ENCODE measurements at places on chromosomes 1 and 21. TPM values are rescaled to one million over a fixed set of nuclear protein-coding genes. Genes with fewer than 3 reads are reported as not detected.

Gene NGF
- total RNA-seq = not detected

Gene AGL
- total RNA-seq = 8.0 TPM

- H3K27me3 ChIP-seq = no peaks in the 10 kb centered on the region
- H3K27ac ChIP-seq = no peak overlapping the region
- no peak overlapping the region for H3K4me3 ChIP-seq
- H3K36me3 ChIP-seq = no peaks in the 10 kb centered on the region
Observed at GRCh38 chr1:233738396-233738795, 124.5 kb downstream of the KCNK1 start.

DNA sequence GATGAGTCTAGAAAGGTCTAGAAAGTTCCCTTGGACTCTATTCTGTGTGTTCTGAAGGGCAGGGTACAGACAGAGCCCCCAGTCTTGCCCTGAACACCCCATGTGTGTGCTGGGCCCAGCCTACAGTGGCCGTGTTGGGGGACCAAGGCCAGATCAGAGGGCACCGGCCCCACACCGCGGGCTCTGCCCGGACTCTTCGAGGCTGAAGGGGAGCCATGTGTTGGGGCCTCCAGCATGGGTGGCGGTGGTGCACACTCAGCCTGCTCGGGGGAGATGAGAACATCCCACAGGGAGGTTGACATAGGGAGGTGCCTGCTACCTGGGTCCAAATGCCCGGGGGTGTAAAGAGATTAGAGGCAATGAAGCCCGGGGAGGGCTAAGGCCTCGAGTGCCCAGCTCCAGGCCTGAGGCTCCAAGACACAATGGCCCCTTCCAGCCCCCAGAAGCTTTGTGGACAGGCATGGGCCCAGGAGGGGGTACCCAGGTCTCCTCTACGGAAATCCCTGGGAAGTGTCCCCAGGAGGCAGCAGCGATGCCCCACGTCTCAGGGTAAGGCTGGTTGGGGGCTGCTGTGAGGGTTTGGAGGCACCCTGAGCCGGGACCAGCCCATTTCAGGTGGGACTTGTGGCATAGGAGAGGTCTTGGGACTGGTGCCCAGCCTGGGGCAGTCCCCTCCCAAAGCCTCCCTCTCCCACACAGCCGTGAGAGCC, 12.1 kb downstream of the ARHGEF16 start:
- H3K27me3 ChIP-seq = no peaks in the 10 kb centered on the region
- DNase-seq = peak; percentile 8
- peaks cover 5% of the 10 kb centered on the region for H3K4me1 ChIP-seq

GRCh38 chr1:53450225-53450624, 9.0 kb upstream of the DMRTB1 start:
- no peak for DNase-seq
- H3K36me3 ChIP-seq = no peaks in the 10 kb centered on the region
- no peak overlapping the region for H3K4me3 ChIP-seq
- H3K27ac ChIP-seq = no peak overlapping the region

DNA sequence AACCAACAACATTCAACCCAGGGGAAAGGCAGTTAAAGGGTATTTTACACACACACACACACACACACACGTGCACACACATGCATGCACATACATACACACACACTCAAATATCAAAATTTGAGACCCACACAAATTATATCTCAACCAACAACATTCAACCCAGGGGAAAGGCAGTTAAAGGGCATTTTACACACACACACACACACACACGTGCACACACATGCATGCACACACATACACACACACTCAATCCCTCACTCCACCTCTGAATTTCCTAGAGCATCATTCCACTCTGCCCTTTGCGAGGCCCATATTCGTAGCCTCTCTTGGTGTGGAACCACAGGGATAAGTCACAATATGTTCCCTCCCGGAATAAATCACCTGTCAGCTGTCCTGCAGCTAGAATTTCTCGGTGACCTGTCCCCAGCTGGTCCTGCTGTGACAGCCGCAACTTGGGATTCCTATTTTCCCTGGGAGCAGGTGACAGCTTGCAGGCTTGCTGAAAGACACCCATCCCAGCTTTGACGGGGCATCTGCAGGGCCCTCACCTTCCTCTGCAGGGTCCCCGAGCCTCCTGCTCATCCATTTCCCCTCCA, 122.7 kb downstream of the PSMG1 start:
- H3K27me3 ChIP-seq = no peaks in the 10 kb centered on the region
- no peak overlapping the region for H3K4me3 ChIP-seq
- no peak overlapping the region for H3K27ac ChIP-seq
- H3K36me3 ChIP-seq = no peaks in the 10 kb centered on the region

GRCh38 chr21:18000981-18001686, 182.0 kb upstream of the C21orf91 start:
- H3K4me1 ChIP-seq = no peaks in the 10 kb centered on the region
- H3K27me3 ChIP-seq = no peaks in the 10 kb centered on the region
- H3K36me3 ChIP-seq = no peaks in the 10 kb centered on the region
- H3K27ac ChIP-seq = no peak overlapping the region
